ENCODE measurements at places on chromosomes 6 and 20.

DNA sequence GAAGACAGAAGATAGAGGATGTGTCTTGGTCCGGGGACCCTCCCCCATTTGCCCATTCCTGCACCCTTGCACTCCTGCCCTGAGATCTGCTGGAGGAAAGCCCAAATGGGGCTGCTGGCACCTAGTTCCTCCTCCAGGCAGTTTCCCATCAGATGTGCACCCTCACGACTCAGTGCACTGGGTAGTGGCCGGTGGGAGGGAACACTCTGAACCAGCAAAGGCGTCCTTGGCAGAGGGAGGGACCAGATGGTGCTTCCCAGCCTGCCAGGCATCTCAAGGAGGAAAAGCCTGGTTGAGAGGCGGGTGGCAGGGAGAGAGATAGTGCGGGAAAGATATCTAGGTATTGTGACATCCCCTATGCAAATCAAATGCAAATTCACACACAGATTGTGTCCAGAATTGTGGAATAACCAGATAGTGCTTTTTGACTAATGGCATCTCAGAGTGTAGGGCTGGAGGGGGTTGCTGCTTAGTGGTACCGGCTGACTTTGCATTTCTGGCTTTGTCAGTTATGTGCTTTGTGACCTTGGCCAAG lies 19.5 kb downstream of the TMEM151B start:
- peaks cover 84% of the 10 kb centered on the region for H3K27me3 ChIP-seq
- H3K4me3 ChIP-seq = no peak overlapping the region
- H3K4me1 ChIP-seq = no peaks in the 10 kb centered on the region

- H3K27me3 ChIP-seq = no peaks in the 10 kb centered on the region
- no peak for DNase-seq
- H3K4me3 ChIP-seq = peak overlapping the region; percentile 10
- peaks cover 65% of the 10 kb centered on the region for H3K4me1 ChIP-seq
- H3K36me3 ChIP-seq = no peaks in the 10 kb centered on the region
Observed at GRCh38 chr20:53582574-53583351, 10.9 kb downstream of the ZNF217 start.

DNA sequence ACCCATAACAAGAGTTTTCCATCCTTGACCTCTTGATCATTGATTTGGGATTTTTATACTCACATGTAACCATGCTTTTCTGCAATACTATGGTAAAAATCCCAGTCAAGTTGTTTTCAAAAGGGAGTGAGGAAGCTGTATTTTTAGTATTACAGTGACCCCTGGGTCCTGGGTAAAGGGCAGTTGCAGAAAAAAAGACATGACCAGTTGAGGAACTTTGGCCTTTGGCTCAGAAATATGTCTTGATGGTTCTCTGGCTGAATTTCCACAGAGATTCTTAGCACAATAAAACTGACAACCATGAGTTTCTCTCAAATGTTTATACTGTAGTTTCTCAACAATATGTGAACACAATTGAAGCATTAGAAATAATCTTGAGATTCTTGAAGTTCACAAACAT lies 28.6 kb upstream of the PRL start:
- no peaks in the 10 kb centered on the region for H3K4me1 ChIP-seq
- DNase-seq = no peak
- H3K36me3 ChIP-seq = no peaks in the 10 kb centered on the region
- H3K27me3 ChIP-seq = no peaks in the 10 kb centered on the region
- H3K4me3 ChIP-seq = no peak overlapping the region

GRCh38 chr6:132919045-132919860 lies 104.9 kb downstream of the RPS12 start:
- no peaks in the 10 kb centered on the region for H3K4me1 ChIP-seq
- peak; percentile 21 for DNase-seq
- no peak overlapping the region for H3K4me3 ChIP-seq
- no peaks in the 10 kb centered on the region for H3K36me3 ChIP-seq
- no peak overlapping the region for H3K27ac ChIP-seq

- no peaks in the 10 kb centered on the region for H3K36me3 ChIP-seq
- no peaks in the 10 kb centered on the region for H3K27me3 ChIP-seq
- H3K27ac ChIP-seq = no peak overlapping the region
- H3K4me1 ChIP-seq = no peaks in the 10 kb centered on the region
- no peak overlapping the region for H3K4me3 ChIP-seq
- no peak for DNase-seq
Observed at GRCh38 chr6:167129159-167129558, 6.3 kb downstream of the CCR6 start.

GRCh38 chr20:5833309-5833941 lies 83.2 kb downstream of the SHLD1 start:
- no peak overlapping the region for H3K4me3 ChIP-seq
- H3K27me3 ChIP-seq = no peaks in the 10 kb centered on the region
- DNase-seq = no peak
- H3K4me1 ChIP-seq = no peaks in the 10 kb centered on the region
- H3K27ac ChIP-seq = no peak overlapping the region

All from transverse colon (tissue), 4 donors.